ENCODE measurements at places on chromosomes 3 and 15.
A peak's percentile ranks its signal among the peaks of the same experiment; 100 is the strongest.

DNA sequence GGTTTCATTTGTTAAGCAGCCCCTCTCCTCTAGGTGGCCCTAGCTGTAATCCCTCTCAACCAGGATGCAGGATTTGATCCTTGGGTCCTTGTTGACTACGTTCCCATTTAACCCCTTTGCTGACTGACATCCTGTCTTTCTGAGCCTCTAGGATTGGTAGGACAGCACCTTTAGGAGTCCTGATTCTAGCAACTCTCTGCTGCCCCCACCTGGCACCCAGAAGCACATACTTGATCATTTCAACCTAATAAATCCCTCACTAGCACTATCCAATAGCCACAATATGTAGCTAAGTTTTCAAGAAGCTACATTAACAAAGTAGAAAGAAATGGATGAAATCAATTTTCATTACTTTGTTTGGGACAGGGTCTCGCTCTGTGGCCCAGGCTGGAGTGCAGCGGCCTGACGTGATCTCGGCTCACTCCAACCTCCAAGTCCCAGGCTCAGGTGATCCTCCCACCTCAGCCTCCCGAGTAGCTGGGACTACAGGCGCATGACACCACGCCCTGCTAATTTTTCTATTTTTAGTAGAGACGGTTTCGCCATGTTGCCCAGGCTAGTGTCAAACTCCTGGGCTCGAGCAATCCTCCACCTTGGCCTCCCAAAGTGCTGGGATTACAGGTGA is 28.3 kb downstream of the RSL24D1 start:
- DNase-seq = peak; percentile 97

DNA sequence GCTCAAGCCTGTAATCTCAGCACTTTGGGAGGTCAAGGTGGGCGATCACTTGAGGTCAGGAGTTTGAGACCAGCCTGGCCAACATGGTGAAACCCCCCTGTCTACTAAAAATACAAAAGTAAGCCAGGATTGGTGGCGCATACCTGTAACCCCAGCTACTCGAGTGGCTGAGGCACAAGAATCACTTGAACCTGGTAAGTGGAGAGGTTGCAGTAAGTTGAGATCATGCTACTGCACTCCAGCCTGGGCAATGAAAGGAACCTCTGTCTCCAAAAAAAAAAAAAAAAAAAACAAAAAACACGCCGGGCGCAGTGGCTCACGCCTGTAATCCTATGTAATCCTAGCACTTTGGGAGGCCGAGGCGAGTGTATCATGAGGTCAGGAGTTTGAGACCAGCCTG is 18.9 kb upstream of the AP4E1 start:
- DNase-seq = no peak

DNA sequence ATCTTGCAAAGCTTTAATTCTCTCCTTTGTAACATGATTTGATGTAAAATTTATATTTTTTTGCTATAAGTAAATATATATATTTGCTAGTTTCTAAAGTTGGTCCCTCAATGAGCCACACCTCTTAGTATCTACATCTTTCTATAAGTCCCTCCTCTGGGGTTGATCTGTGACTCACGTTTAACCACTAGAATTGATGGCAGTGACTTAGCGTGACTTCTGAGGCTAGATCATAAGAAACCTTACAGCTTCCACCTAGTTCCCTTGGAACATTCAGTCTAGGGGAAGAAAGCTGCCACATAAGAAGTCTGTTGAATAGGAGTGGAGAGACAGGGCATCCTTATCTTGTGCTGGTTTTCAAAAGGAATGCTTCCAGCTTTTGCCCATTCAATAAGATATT is 56.6 kb upstream of the TNIK start:
- no peak for DNase-seq

- no peak for DNase-seq
These were observed 60.5 kb downstream of the SPTSSB start for GRCh38 chr3:161310649-161311423.

- DNase-seq = no peak
These were observed 915.2 kb downstream of the NSUN3 start for GRCh38 chr3:94978084-94978483.

DNA sequence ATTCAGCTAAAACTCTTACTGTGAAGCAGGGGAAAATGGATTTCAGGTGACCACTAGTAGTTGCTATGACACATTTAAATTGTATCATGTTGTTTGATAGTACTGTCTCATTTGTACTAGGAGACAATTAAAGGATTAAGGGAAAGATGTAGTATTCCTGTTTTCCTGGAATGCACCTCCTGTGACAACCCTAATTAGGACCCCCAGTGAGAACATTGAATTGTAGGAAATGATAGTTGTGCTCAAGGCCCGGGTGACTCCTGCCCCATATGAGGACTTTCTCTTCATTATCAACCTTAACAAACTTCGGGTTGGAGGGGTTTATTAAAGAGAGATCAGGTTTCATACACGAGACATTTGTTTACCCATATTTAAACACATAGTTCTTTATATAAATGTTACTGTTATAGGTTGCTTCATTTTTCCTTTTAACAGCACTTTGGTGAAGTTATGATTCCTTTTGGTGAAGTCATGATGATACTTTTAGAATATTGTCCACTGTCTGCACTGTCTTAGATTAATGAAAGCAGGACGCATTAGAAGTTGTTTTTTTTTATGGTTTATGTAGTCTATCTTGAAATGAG is 392.6 kb upstream of the NAALADL2 start:
- no peak for DNase-seq

- no peak for DNase-seq
These were observed 536.7 kb upstream of the TBL1XR1 start for GRCh38 chr3:177733936-177734335.

DNA sequence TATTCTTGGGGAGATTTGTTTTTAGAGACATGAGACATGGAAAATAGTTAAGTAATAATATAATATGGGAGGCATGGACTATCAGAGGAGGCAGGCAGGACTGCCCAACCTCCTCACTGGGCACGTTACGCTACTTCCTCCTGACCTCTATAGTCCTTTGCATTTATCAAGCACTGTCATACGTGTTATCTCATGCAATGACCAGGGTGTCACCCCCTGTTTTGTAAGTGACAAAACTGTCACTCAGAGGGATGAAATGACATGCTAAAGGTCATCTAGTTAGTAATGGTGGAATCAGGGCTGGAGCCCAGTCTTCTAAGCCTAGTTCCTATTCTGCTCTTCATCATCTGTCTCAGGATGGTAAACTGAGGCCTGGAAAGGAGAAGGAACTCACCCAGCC is 66.7 kb downstream of the ST6GAL1 start:
- no peak for DNase-seq

- DNase-seq = no peak
These were observed 74.3 kb downstream of the GABRB3 start for GRCh38 chr15:26698555-26698954.

DNA sequence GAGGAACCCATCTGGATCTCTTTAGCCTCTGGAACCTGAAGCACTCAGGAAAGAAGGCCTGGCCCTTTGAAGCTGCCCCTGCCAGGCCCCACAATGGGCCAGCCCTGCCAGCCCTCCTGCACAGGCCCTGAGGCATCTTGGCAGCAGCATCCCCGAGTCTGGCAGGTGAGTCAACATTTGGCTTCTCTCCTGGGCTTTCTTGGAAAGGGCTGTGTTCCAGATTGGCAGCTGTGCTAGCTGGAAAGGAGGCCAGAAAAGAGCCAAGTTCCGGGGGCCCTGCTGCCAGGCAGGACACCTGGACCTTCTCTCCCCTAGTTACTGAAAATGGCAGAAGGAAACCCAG is 187.2 kb downstream of the SHQ1 start:
- DNase-seq = no peak

- no peak for DNase-seq
These were observed 1.9 kb downstream of the FNDC3B start for GRCh38 chr3:172040981-172041963.

DNA sequence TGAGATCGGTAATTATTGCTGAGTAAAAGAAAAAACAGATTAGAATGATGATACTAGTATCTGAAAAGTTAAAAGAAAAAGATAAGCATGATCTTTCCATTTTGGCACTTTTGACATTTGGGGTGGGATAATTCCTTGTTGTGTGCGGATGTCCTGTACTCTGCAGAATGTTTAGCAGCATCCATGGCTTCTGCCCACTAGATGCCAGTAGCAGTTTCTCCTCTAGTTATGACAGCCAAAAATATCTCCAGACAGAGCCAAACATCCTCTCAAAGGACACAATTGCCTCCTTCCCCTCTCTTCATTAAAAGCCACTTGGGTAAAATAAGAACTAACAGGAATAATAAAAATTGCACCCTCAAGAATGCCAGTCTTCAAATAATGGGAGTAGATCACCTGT is 468.8 kb upstream of the GRM7 start:
- DNase-seq = no peak

GRCh38 chr3:42459151-42459550 is 43.3 kb upstream of the VIPR1 start:
- DNase-seq = no peak

DNA sequence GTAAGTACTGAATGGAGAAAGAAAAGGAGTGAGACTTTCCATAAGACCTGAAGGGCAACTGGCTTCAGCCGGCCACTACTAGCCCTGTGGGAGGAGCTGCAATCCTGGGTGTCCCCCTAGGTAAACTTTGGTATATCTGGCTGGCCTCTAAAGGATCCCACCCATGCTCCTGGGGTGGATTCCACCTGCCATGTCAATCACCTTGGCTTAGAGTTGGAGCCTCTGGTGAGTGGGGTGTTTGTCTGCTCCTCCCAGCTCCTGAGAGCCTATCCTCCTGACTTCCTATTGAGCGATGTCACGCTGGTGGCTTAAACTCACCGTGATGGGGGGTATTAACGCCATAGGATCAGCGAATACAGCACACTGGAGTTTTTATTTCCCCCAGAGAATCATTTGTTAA is 2.6 kb downstream of the SPTBN5 start:
- no peak for DNase-seq

DNA sequence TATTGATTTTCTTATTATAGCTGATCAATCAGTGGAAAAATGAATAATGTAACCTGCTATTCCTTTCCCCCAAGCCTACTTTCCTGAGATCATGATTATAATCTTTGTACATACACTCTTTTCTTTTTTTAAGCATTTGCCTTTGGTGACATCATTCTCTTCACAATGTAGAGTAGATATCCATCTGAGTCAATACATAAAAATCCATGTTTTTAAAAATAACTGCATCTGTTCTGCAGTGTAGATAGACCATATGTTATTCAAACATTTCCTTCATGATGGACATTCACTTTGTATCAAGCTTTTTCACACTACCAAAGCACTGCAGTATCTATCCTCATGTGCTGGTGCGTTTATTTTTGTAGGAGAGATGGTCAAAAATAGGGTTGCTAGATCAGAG is 211.1 kb downstream of the PTPRG start:
- DNase-seq = no peak

DNA sequence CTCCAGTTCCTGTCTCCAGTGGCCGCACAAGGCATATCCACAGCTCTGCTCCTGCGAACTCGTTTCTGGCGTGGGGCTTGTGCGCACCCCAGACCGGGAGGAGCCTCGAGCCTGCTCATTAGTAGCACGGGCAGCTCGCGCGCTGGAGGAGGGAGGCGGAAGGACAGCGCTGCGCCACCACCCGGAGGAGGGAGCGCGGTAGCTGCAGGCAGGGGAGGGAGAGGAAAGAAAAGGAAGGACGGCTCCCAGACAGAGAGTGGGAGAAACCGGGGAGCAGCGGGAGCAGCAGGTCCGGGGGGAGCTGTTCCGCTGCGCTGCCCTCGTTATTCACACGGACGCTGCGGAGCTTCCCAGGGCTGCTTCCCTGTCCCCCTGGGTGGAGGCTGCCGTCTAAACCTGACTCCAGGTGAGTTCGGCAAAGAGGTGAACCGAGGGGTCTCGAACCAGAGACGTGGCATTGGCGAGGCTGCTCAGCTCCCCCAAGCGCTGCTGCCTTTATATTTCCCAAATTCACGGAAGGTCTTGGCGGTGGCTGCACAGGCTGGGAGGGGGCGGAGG is 121.3 kb upstream of the ZNF717 start:
- peak; percentile 52 for DNase-seq

DNA sequence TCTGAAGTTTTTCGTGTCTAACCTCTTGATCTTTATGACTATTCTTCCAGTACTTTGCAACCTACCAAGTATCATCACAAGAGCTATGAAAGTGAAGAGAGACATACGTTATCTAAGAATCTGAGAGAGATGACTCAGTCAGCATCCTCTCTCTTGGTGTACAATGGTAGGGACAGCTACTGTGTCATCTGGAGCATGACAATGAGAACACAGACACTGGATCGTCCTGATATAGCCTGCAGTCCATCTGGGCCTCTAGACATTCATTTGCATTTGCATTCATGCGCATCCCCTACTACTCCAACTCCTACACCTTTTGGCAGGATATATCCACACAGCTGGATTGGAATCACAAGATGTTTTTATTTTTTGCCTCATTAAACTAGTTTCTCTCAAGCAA is 115.2 kb downstream of the PEX5L start:
- no peak for DNase-seq

DNA sequence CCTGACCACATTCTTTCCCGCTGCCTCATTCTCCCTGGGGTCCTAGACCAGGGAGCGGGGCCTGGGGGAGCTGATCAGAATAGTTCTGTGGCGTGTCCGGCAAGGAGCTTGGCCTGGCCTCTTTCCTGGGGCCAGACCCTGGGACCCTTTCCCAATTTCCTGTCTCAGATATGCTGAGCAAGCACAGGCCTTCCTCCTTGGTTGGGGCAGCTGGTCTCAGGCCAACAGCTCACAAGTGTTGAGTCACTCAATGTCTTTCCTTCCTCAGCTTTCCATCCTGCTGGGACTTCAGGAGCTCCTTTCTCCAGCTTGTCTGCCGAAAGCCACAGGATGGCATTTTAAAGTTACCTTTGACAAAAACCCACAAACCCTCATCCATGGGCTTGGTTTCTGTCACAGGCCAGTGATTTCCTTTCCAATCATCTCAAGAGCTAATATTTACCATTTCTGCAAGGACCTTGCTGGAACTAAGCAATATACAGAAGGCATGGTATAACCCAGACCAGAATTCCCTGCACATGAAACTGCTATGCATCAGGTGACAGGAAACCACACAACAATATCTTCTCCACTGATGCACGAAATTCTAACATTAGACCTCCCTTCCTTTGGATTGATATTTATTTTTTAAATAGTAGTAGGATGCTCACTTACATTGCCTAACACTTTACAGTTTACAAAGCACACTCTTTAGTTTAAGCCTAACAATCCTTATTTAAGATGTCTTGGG is 19.5 kb upstream of the TIMP4 start:
- DNase-seq = no peak

DNA sequence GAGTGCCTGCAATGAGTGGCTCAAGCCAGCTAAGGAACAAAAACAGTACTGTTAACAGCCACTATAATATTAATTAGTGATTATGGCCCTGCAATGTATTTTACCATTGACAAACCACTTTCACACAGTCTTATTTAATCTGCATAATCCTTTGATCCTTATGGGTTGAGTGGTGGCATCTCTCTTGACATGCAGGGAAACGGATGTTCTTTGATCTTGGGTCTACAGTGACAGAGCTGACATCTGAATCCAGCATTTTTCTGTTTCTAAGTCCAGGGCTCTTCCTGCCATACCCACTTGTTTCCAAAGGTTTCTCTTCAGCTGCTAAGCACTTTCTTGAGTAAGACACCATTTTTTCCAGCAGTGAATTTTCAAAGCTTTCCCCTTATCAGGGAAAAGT is 277.7 kb upstream of the ROPN1 start:
- no peak for DNase-seq

All from iPS DF 19.7 (cell line).